ENCODE measurements at places on chromosomes 5 and 9. TPM values are rescaled to one million over a fixed set of nuclear protein-coding genes. Genes with fewer than 3 reads are reported as not detected.

Gene NDUFS6
- 31.1 TPM for total RNA-seq

Gene VCAN
- total RNA-seq = 226 TPM

Gene TMC1
- 0.25 TPM for total RNA-seq

Gene ARSI
- total RNA-seq = 0.57 TPM

Gene FOXD4
- total RNA-seq = 0.60 TPM

Gene UGT3A1
- total RNA-seq = 6.1 TPM

Gene MELK
- 1.1 TPM for total RNA-seq

Gene SPAAR
- 5.3 TPM for total RNA-seq

Gene SPINK6
- total RNA-seq = not detected

Gene NMRK1
- 42.3 TPM for total RNA-seq

Gene ACTBL2
- total RNA-seq = 0.13 TPM

Gene HRCT1
- total RNA-seq = 51.2 TPM

- no peaks in the 10 kb centered on the region for H3K27me3 ChIP-seq
- peaks cover 6% of the 10 kb centered on the region for H3K4me1 ChIP-seq
- H3K4me3 ChIP-seq = no peak overlapping the region
- no peak for DNase-seq
Observed at GRCh38 chr9:125404733-125405132, 143.1 kb downstream of the GAPVD1 start.

- no peak for DNase-seq
- H3K4me1 ChIP-seq = peaks cover 5% of the 10 kb centered on the region
- H3K4me3 ChIP-seq = no peak overlapping the region
- no peak overlapping the region for H3K27ac ChIP-seq
Observed at GRCh38 chr5:159038907-159039306, 60.8 kb downstream of the EBF1 start.

DNA sequence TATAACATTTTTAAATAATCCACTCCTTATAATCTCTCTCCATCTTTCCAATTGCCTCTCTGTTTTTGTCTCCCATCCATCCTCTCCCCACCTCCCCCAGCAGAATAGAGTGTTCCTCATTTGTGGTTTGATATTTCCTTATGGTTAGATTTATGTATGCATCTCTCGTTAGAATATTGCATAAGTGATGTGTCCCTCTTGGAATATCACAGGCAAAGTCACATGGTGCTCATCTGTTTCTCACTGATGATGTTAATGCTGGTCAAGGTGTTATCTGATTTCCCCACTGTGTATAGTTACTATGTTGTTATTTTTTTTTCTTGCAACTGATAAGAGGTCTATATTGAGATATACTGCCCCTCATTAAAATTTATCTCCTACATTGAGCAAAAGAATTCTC, 3.1 kb upstream of the LRRC70 start:
- H3K36me3 ChIP-seq = no peaks in the 10 kb centered on the region
- H3K4me1 ChIP-seq = no peaks in the 10 kb centered on the region
- H3K4me3 ChIP-seq = no peak overlapping the region
- DNase-seq = no peak

GRCh38 chr9:72497447-72498046, 23.9 kb upstream of the TMC1 start:
- no peaks in the 10 kb centered on the region for H3K36me3 ChIP-seq
- H3K27ac ChIP-seq = no peak overlapping the region
- DNase-seq = no peak
- no peaks in the 10 kb centered on the region for H3K27me3 ChIP-seq
- no peaks in the 10 kb centered on the region for H3K4me1 ChIP-seq
- no peak overlapping the region for H3K4me3 ChIP-seq

DNA sequence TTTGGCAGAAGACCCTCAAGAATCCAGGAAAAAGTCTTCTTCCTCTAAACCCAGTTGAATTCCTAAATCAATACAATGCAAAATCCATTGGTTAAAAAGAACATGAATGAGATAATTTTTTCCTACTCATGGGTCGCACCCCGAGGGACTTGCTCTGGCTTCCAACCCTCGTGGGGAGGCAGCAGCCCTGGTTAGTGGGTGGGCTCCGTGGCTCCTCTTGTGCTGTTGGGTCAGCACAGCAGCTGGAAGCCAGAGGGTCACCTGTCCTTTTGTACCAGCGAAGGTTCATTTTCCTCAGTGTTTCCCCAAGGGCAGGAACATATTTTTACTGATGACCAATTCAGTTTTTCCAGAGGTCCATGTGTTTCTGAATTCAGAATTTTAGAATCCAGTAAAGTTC, 120.6 kb upstream of the S1PR3 start:
- H3K36me3 ChIP-seq = no peaks in the 10 kb centered on the region
- no peak for DNase-seq
- no peaks in the 10 kb centered on the region for H3K4me1 ChIP-seq
- no peak overlapping the region for H3K4me3 ChIP-seq
- H3K27me3 ChIP-seq = no peaks in the 10 kb centered on the region
- H3K27ac ChIP-seq = no peak overlapping the region

DNA sequence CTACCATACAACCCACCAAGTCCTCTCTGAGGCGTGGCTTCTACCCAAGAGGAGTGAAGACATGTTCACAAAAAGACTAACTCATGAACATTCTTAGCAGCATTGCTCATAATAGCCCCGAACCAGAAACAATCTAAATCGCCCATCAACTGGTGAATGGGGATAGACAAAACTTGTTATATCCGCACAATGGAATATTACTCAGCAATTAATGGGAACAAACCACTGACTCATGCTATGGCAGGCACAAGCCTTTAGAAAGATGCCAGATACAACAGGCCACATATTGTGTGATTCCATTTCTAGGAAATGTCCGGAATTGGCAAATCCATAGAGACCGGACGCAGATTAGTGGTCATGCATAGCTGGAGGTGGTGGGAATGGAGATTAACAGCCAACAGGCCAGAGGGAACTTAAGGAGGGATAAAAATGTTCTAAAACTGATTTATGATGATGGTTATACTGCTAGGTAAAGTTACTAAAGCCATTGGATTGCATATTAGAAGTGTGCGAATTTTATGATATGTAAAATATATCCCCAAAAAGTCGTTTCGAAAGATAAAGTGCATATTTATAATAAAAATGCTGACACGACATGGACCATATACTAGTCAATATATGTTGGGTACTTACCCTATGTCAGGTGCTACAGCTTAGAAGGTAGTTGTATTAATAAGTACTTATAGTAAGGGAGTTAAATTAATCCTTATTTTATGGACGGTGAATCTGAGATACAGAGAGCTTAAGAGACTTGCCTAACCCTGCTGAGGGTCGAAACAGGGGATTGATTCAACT, 55.4 kb downstream of the LHX2 start:
- DNase-seq = no peak
- no peak overlapping the region for H3K27ac ChIP-seq
- H3K27me3 ChIP-seq = no peaks in the 10 kb centered on the region
- no peaks in the 10 kb centered on the region for H3K36me3 ChIP-seq

DNA sequence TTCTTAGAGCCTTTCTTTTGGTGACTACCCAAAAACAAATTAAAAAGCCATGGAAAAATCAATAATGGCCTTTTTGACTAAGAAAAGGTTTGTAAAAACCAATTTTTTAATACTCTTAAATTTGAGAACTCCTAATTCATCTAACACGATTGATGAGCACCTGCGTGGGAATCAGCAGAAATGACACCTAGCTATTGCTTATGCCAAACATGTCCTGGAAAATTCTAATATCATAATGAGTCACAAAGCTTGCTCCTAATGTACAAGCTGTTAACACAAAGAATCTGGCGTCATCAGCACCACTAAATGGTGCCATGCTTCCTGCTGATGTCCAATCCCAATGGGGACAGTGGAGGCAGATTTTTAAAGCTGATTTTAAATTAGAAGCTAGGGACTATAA, 146.2 kb upstream of the LRRTM2 start:
- H3K27ac ChIP-seq = no peak overlapping the region
- DNase-seq = no peak
- peaks cover 3% of the 10 kb centered on the region for H3K36me3 ChIP-seq

- H3K4me3 ChIP-seq = no peak overlapping the region
- H3K36me3 ChIP-seq = no peaks in the 10 kb centered on the region
- H3K27me3 ChIP-seq = no peaks in the 10 kb centered on the region
Observed at GRCh38 chr9:4617752-4618151, 44.3 kb upstream of the PLPP6 start.

GRCh38 chr5:119820608-119821007, 191.2 kb downstream of the FAM170A start:
- H3K27ac ChIP-seq = no peak overlapping the region
- H3K27me3 ChIP-seq = no peaks in the 10 kb centered on the region
- DNase-seq = no peak
- no peak overlapping the region for H3K4me3 ChIP-seq
- no peaks in the 10 kb centered on the region for H3K4me1 ChIP-seq

DNA sequence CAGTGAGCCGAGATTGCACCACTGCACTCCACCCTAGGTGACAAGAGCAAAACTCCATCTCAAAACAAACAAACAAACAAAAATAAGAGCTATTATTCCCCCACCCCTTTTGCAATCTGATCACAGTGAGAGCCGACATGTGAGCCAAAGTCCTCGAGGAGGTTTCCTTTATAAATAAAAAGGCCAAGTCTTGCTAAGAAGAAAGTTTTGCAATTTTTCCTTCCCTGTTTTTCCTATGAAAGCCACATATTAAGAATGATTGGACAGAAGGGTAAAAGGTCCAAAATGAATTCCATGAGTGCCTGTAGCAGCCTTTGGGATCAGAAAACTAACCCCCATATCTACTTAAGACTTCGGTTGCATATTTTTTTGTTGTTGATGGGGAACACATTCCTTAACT, 179.7 kb downstream of the TSSK1B start:
- peaks cover 1% of the 10 kb centered on the region for H3K4me1 ChIP-seq
- no peak overlapping the region for H3K27ac ChIP-seq
- no peaks in the 10 kb centered on the region for H3K36me3 ChIP-seq
- no peak overlapping the region for H3K4me3 ChIP-seq
- H3K27me3 ChIP-seq = no peaks in the 10 kb centered on the region

- H3K27me3 ChIP-seq = no peaks in the 10 kb centered on the region
- DNase-seq = no peak
- H3K4me1 ChIP-seq = no peaks in the 10 kb centered on the region
Observed at GRCh38 chr5:171454549-171454948, 35.1 kb downstream of the FGF18 start.

DNA sequence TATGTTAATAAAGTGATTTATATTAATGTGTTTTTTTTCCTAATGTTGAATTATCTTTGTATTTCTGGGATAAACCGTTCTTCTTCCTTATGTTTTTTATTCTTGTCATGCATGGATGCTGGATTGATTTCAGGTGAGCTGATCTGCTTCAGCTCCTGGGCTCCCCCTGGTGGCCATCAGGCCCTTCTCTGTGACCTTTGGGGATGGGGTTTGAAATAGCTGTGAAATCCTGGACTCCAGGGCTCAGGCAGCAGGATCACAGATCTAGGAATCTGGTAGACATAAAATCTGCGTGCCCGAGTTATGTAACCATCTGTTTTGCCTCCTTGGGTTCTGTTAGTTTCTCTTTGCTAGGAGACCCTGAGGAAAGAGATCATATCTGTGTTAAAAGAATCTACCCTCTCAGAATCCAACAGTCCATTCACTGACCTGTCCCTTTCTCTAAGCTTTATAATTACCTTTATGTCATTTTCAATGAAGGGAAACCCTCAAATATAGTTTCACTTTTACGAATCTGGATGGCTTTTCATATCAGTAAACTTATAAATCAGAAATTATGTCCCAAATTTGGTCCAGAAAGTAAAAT, 12.2 kb upstream of the OR13J1 start:
- H3K36me3 ChIP-seq = no peaks in the 10 kb centered on the region
- no peaks in the 10 kb centered on the region for H3K27me3 ChIP-seq
- H3K4me1 ChIP-seq = no peaks in the 10 kb centered on the region
- no peak overlapping the region for H3K4me3 ChIP-seq
- DNase-seq = peak; percentile 86

DNA sequence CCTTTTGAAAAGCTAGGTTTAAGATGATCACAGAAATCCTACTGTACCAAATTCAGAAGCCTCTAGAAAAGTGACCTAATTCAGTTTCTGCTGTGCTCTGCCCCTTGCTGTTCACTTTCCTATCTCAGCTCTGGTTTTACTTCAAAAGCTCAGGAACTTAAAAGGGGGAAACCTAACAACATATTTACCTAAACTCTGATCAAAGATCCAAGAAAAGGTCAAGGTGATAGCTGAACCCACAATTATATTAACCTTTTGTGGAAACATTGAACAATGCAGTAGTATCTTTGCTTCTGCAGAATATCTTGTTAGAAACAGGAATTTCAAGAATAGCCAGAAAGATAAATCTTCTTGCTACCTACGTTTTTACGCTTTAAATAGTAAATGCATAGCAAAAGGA, 568.5 kb downstream of the PDE4D start:
- DNase-seq = no peak
- H3K27ac ChIP-seq = no peak overlapping the region
- no peak overlapping the region for H3K4me3 ChIP-seq
- peaks cover 14% of the 10 kb centered on the region for H3K4me1 ChIP-seq
- H3K27me3 ChIP-seq = no peaks in the 10 kb centered on the region

GRCh38 chr5:68845131-68845530, 248.7 kb upstream of the SLC30A5 start:
- no peaks in the 10 kb centered on the region for H3K4me1 ChIP-seq
- H3K27me3 ChIP-seq = no peaks in the 10 kb centered on the region
- no peak for DNase-seq
- H3K36me3 ChIP-seq = no peaks in the 10 kb centered on the region

DNA sequence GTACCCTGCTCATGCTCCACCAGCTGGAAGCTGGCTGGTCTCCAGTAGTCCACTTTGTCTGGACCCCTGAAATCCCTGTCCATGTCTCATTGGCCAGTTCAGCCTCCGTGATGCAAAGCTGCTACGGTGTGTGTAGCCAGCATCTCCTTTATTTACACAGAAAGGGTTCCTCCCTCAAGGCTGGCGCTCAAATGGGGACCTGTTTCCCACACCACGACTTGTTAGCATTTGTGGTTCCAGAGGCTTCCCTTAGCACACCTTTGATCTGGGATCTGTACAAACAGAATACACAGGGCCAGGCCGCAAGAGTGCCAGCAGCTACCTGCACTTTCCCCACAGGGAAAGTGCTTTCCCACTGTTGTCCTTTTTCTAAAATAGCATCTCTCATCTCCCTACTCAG, 5.7 kb upstream of the SMU1 start:
- H3K4me3 ChIP-seq = no peak overlapping the region
- no peaks in the 10 kb centered on the region for H3K27me3 ChIP-seq
- no peak for DNase-seq
- H3K4me1 ChIP-seq = no peaks in the 10 kb centered on the region
- H3K36me3 ChIP-seq = no peaks in the 10 kb centered on the region
- no peak overlapping the region for H3K27ac ChIP-seq

Data from kidney (tissue), 22 donors.